ENCODE measurements at places on chromosomes 3 and 15. TPM values are rescaled to one million over a fixed set of nuclear protein-coding genes. Genes with fewer than 3 reads are reported as not detected.

The VGLL3 gene
- total RNA-seq: 213 TPM

The RGMA gene
- 2.0 TPM for total RNA-seq

The SLC38A3 gene
- total RNA-seq: not detected

The MUC20 gene
- not detected for total RNA-seq

DNA sequence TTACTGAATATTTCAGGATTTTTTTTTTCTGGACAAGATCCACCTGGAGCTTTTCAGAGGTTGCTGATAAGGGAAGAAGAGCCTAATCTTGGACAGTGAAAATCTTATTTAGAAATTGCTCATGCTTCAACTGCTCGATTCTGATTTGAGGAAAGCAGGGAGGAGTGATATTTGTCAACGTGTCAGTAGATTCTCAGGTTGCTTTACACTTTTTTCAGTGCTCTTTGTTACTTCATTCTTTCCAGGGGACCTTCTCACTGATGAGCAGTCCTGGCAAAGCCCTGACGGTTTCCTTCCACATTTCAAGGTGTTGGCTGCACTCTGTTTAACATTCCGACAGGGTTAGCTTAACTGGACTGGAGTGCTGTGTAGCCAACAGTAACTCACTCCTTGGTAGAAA is 24.1 kb upstream of the RARB start:
- DNase-seq: no peak
- no peaks in the 10 kb centered on the region for H3K4me1 ChIP-seq
- no peaks in the 10 kb centered on the region for H3K36me3 ChIP-seq
- H3K4me3 ChIP-seq: no peak overlapping the region
- H3K27me3 ChIP-seq: no peaks in the 10 kb centered on the region
- H3K27ac ChIP-seq: no peak overlapping the region

DNA sequence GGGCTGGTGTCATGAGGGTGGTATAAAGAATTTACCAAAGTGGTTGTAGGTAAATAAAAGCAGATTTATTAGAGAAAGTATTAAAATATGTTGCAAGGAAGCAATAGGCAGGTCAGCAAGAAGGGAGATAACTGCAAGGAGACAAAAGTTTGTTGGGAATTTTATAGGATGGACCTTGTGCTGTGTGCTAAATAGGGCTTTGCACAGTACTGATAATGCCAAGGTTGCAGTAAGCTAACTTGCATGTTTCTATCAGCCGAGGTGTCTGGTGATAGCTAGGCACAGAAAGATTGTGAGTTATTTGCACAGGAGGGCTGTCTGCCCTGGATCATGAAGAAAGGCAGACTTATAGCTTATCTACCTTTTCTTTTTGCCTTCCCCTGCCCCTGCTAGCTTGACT is 102.5 kb upstream of the SPRED1 start:
- no peaks in the 10 kb centered on the region for H3K27me3 ChIP-seq
- H3K4me1 ChIP-seq: peaks cover 4% of the 10 kb centered on the region
- H3K4me3 ChIP-seq: no peak overlapping the region
- no peak overlapping the region for H3K27ac ChIP-seq

- peaks cover 28% of the 10 kb centered on the region for H3K4me1 ChIP-seq
- peak; percentile 81 for DNase-seq
- H3K4me3 ChIP-seq: peak overlapping the region; percentile 89
- H3K36me3 ChIP-seq: no peaks in the 10 kb centered on the region
These were observed 567 bp downstream of the TOP2B start for GRCh38 chr3:25663869-25664811.

- H3K4me1 ChIP-seq: no peaks in the 10 kb centered on the region
- no peaks in the 10 kb centered on the region for H3K27me3 ChIP-seq
- H3K4me3 ChIP-seq: no peak overlapping the region
- H3K27ac ChIP-seq: no peak overlapping the region
- peaks cover 19% of the 10 kb centered on the region for H3K36me3 ChIP-seq
- no peak for DNase-seq
These were observed 53.4 kb upstream of the PPIB start for GRCh38 chr15:64216196-64216595.

GRCh38 chr15:88911766-88912118 is 1.4 kb downstream of the MFGE8 start:
- peaks cover 4% of the 10 kb centered on the region for H3K36me3 ChIP-seq
- peaks cover 18% of the 10 kb centered on the region for H3K4me1 ChIP-seq
- H3K4me3 ChIP-seq: peak overlapping the region; percentile 91
- peak; percentile 67 for DNase-seq

DNA sequence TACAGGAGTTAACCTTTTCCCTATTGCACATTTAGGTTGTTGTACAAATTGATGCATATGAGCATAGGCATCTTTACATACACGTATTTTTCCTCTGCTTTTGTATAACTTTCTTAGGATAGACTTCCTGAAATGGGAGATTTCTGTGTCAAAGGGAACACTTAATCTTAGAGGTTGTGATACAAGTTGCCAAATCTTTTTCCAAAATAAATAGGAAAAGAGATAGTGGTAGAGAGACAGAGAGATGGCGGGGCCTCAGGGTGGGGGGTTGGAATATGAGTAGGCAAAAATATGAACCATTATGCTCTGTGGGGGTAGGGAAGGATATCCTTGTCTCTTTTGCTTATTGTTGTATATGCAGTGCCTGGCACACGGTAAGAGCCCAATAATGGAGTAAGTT is 70.7 kb upstream of the UBE2E1 start:
- no peak overlapping the region for H3K4me3 ChIP-seq
- peaks cover 13% of the 10 kb centered on the region for H3K4me1 ChIP-seq
- no peaks in the 10 kb centered on the region for H3K36me3 ChIP-seq
- H3K27ac ChIP-seq: no peak overlapping the region
- DNase-seq: no peak
- no peaks in the 10 kb centered on the region for H3K27me3 ChIP-seq

DNA sequence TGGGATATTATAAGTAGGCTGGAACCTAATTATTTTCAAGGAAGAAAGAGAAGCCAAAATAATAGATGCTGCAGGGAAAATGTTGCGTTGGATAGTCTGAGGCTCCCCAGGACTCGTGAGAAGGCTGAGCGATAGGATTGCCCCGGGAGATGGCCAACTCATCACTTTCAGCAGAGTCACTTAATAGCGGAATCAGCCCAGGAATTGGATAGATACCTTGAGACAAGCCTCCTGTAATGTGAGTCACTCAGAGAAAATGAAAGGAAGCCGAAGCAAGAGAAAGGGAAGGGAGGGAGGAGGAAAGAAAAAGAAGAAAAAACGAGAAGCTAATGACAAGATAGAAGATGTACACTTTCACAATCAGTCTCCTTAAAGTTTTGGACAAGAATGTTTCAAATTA is 94.3 kb downstream of the SQOR start:
- no peak overlapping the region for H3K4me3 ChIP-seq
- no peak overlapping the region for H3K27ac ChIP-seq
- no peak for DNase-seq
- no peaks in the 10 kb centered on the region for H3K27me3 ChIP-seq
- H3K4me1 ChIP-seq: no peaks in the 10 kb centered on the region
- H3K36me3 ChIP-seq: no peaks in the 10 kb centered on the region

All from GM23248 (cell line).